ENCODE measurements at places on chromosomes 2 and 18.

GRCh38 chr18:4374564-4374963, 80.5 kb downstream of the DLGAP1 start:
- no peak for DNase-seq

GRCh38 chr2:160238392-160238791, 38.3 kb upstream of the ITGB6 start:
- no peak for DNase-seq

DNA sequence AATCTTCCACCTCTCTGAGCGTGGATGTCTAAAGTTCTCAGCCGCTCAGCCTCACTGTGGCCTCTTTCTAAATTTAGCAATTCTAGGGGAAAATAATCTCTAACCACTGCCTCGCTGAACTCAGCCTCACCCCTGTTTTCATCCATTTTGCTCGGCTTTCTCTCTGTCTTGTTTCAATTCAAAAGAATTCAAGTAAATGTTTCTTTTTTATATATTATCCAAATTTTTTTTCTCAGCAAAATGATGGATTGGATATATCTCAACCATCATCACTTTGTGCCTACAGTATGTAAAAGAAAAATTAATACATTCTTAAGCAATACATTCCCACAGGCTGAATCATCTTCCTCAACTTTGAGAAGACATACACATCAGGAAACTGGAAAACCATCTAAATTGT, 24.0 kb upstream of the GALNT5 start:
- DNase-seq = peak; percentile 86

DNA sequence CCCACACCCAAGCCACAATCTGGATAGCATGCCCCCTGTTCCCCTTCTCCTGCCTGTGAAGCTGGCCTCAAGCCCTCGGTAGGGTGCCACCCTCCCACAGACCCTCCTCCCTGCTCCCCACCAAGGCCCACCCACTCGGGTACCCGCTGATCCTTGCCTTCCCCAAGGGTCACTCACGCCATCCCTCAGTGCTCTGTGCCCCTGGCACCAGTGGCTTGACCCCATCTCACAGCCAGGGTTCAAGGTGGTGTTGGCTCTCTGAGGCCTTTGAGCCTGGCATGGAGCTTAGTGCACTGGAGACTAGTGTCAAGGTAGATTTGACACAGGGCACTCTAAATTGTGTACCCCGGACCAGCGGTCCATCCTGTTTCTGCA, 11.9 kb downstream of the ADRA2B start:
- DNase-seq = no peak

Measured in fibroblast of skin of left quadriceps (primary cell).